Subcutaneous adipose tissue (tissue), 4 donors: ENCODE measurements at places on chromosomes 12 and 14. TPM values are rescaled to one million over a fixed set of nuclear protein-coding genes. Genes with fewer than 3 reads are reported as not detected.

SMCO2 gene
- total RNA-seq: 0.34 TPM

NR1H4 gene
- not detected for total RNA-seq

CD69 gene
- total RNA-seq: 14.8 TPM

NOVA1 gene
- total RNA-seq: 56.7 TPM
